BJ (cell line): ENCODE measurements at places on chromosomes 3 and 15. TPM values are rescaled to one million over a fixed set of nuclear protein-coding genes. Genes with fewer than 3 reads are reported as not detected.

Gene PLCB2
- 0.22 and 0.47 TPM in 2 replicates for polyA plus RNA-seq

Gene GREM1
- polyA plus RNA-seq = 2,051 and 2,694 TPM in 2 replicates

Gene ANKRD34C
- polyA plus RNA-seq = not detected in 2 replicates

Gene RTP3
- not detected in 2 replicates for polyA plus RNA-seq

Gene ZNF660
- 0.27 and 0.72 TPM in 2 replicates for polyA plus RNA-seq

Gene ADAMTSL3
- not detected in 2 replicates for polyA plus RNA-seq

Gene DMXL2
- 3.8 and 9.1 TPM in 2 replicates for polyA plus RNA-seq

Gene PIGB
- polyA plus RNA-seq = 10.1 and 18.5 TPM in 2 replicates

Gene ISLR2
- 0.02 TPM in 2 replicates for polyA plus RNA-seq

Gene ADCY5
- 0.21 and 0.23 TPM in 2 replicates for polyA plus RNA-seq

Gene KCNAB1
- not detected in 2 replicates for polyA plus RNA-seq

Gene C3orf85
- not detected in 2 replicates for polyA plus RNA-seq

Gene ZNF620
- polyA plus RNA-seq = 0.27 and 0.37 TPM in 2 replicates

Gene ADAM10
- 106 and 142 TPM in 2 replicates for polyA plus RNA-seq

Gene NAA50
- polyA plus RNA-seq = 32.0 and 71.8 TPM in 2 replicates

Gene UNC13C
- polyA plus RNA-seq = not detected in 2 replicates

Gene CASR
- not detected in 2 replicates for polyA plus RNA-seq

Gene GXYLT2
- 5.7 and 6.3 TPM in 2 replicates for polyA plus RNA-seq

Gene ELP6
- 65.1 and 66.8 TPM in 2 replicates for polyA plus RNA-seq

Gene CD96
- 0.06 and 0.18 TPM in 2 replicates for polyA plus RNA-seq

Gene FOXP1
- polyA plus RNA-seq = 32.3 and 37.0 TPM in 2 replicates

Gene TUSC7
- polyA plus RNA-seq = not detected in 2 replicates

Gene GOLGA8T
- 0.10 TPM in 1 of 2 replicates, not detected in the other for polyA plus RNA-seq

Gene INSYN1
- polyA plus RNA-seq = 3.2 and 3.5 TPM in 2 replicates

Gene EPB42
- polyA plus RNA-seq = not detected in 2 replicates

Gene CIDEC
- 0.09 and 0.25 TPM in 2 replicates for polyA plus RNA-seq

Gene SLC27A2
- polyA plus RNA-seq = 0.22 and 0.34 TPM in 2 replicates

Gene MB21D2
- polyA plus RNA-seq = 12.3 and 13.3 TPM in 2 replicates

Gene MUC20
- polyA plus RNA-seq = 0.17 and 0.48 TPM in 2 replicates

Gene PLA2G4D
- polyA plus RNA-seq = not detected in 2 replicates

Gene DNAJA4
- polyA plus RNA-seq = 2.8 and 4.1 TPM in 2 replicates

Gene TSC22D2
- 8.4 and 13.9 TPM in 2 replicates for polyA plus RNA-seq
